ENCODE measurements at places on chromosomes 13 and 19.

DNA sequence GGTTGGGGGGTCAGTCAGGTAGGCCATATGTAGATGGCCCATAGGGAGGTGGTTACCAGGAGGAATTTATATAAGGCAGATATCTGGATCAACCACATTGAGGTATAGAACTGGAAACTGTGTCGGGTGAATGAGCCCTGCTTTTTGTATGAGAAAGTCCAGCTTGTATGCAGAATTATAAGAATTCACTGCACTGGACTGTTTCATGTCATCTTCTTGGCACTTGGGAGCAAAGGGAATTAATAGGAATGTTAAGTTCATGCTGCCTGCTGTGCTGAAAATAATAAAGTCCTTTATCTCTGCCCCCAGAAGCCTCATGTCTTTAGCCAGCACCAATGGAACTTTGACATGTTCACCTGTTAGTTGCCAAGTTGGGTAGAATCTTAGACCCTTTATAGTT lies 12.3 kb downstream of the BORA start:
- no peak for DNase-seq

GRCh38 chr19:23774524-23774971 lies 15.9 kb upstream of the ZNF681 start:
- DNase-seq: no peak

DNA sequence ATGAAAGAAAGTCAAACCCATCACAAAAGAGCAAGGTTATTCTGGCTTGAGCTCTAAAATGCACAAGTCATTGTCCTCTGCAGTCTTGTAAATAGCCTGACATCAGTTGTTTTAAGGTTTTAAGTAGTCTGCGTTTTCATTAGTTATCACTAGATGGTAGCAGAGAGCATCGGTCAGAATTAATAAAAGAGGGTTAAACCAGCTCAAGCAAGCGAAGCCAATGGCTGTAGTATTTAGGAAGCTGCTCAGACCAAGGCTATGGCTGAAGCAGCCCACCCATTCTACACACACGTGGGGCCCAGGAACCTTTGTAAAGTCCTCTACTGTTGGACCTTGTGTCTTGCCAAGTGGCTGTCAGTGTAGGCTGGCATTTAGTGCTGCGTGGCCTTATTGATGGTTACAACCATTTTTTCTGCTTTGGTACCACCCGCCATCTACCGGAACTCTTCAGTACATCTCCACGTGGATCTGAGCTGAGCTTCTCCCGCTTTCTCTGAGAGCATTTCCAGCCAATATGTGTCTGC lies 13.3 kb upstream of the ZNF57 start:
- DNase-seq: peak; percentile 66

GRCh38 chr13:27860743-27861142 lies 59.1 kb upstream of the PDX1 start:
- no peak for DNase-seq

GRCh38 chr13:98856983-98857382 lies 104.5 kb upstream of the SLC15A1 start:
- no peak for DNase-seq

DNA sequence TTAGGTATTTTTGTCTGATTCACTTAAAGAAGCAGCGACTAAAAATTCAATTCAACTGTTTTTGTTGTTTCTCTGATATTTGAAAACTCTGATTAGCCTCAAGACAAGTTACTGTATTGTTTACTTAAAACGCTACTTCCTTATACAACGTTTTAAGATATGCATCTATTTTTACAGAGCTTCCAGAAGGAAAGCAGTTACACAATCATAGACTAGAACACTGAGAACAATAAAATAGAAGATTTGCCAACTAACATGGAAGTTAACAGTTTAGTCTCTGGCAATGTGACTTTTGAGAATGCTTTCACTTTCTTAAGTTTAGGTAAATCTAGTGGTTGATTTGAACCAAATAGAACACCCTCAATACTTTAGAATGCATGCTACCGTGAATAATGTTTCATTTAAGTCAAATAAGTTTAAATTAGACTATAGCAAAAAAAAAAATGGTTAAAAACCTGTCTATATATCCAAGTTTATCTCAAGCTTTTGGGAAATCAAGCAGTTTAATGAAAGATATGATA lies 614.8 kb downstream of the DACH1 start:
- DNase-seq: no peak

- DNase-seq: no peak
Measured at GRCh38 chr13:37618554-37618953, 20.0 kb upstream of the POSTN start.

- DNase-seq: no peak
Measured at GRCh38 chr13:101332583-101332982, 83.7 kb downstream of the NALCN start.

- DNase-seq: no peak
Measured at GRCh38 chr19:54888239-54888638, 14.2 kb downstream of the FCAR start.

DNA sequence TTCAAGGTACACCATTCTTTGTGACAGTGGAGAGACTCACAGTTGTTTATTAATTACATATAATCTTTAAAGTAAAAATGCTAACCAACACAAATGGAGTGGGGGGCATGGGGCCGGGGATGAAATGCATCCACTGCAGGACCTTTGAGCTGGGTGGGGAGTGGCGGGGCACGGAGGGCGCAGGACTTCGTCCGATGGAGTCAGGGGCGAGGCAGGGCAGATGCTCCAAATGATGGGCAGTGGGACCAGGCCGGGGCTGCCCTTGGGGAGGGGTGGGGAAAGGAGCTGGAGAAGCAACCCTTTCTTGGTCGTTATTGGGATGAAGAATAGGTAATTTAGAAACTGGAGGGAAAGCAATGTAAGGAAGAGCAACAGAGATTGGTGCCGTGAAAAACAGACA lies 220.0 kb downstream of the TEX29 start:
- DNase-seq: no peak

DNA sequence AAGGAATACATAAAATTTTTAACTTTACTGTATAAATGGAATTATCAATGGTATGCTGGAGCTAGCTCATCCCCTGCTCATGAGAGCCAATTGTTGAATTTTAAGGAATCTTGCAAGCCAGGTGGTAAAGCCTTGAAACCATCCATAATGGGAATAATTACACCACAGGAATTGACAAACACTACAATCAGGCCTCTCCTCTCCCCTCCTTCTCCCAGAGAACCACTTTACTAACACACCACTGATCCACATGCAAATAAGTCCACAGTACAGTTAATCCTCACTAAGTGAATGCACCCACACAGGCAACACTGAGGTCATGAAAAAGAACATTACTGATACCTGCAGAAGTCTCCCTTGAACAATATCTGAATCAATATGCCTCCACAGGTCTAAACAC lies 140.5 kb downstream of the KLF12 start:
- no peak for DNase-seq

DNA sequence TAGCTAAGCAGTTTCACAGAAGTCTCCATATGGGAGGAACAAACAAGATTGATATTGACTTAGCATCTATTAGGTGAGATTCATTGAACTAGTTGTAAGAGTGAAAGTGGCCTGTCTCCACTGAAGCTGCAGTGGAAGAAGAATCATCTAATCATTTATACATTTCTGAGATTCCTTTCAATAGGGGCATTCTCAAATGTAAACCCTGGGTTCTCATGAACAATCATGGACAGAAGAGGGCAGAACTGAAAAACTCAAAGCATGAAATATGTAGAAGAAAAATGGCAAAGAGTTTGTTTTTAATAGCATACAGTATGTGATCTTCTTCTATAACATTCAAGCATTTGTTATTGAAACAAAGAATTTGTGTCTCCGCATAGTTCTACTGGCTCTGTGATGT lies 17.6 kb upstream of the POSTN start:
- DNase-seq: no peak

DNA sequence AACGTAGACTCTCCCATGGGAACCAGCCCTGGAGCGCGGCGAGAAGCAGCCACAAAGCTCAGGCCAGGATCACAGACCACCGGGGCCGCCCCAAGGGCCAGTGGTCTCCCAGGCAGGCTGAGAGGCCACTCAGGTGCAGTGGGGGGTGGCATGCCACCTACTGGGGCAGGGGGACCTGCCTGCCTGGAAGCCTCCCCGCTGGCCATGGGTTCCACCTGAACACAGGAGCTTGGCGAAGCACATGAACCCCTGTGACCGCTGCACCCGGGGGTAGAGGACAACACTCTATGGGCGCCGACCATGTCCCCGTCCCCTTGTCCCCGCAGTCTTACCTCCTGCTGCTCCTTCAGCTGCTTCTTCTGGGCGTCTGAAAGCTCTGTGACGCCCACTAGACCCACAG lies 6.8 kb upstream of the TM6SF2 start:
- no peak for DNase-seq

- DNase-seq: no peak
Measured at GRCh38 chr19:49770529-49770928, 3.7 kb downstream of the AP2A1 start.

GRCh38 chr13:42270160-42270856 lies 1.6 kb upstream of the AKAP11 start:
- no peak for DNase-seq

- DNase-seq: peak; percentile 44
Measured at GRCh38 chr13:39105110-39105509, 66.9 kb downstream of the NHLRC3 start.

GRCh38 chr19:46347985-46348384 lies 1.1 kb downstream of the PPP5C start:
- no peak for DNase-seq

DNA sequence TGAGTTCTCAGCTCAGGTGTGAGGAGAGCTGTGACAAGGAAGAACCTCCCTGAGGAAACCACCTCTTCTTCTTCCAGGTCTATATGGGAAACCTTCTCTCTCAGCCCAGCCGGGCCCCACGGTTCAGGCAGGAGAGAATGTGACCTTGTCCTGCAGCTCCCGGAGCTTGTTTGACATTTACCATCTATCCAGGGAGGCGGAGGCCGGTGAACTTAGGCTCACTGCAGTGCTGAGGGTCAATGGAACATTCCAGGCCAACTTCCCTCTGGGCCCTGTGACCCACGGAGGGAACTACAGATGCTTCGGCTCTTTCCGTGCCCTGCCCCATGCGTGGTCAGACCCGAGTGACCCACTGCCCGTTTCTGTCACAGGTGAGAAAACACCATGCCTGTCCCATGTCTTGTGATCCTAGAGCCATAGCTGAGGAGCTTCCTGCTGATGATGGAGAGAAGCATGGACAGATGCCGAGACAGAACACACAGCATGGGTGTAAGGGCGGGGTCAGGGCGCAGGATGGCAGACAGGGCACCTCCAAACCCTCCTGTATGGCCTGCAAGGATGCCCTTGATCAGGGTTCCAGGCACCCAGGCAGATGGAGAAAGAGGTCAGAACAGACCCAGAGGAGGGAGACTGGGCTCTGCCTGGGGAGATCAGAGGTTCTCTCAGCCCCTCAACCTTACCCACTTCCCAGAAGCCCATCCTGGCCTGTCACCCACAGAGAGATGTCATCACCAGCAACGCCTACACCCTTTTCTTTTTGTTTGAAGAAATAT lies 5.4 kb downstream of the KIR3DL3 start:
- DNase-seq: no peak

- DNase-seq: no peak
Measured at GRCh38 chr13:70415136-70415535, 306.9 kb upstream of the KLHL1 start.

GRCh38 chr13:93957371-93957770 lies 522.1 kb downstream of the DCT start:
- DNase-seq: no peak

DNA sequence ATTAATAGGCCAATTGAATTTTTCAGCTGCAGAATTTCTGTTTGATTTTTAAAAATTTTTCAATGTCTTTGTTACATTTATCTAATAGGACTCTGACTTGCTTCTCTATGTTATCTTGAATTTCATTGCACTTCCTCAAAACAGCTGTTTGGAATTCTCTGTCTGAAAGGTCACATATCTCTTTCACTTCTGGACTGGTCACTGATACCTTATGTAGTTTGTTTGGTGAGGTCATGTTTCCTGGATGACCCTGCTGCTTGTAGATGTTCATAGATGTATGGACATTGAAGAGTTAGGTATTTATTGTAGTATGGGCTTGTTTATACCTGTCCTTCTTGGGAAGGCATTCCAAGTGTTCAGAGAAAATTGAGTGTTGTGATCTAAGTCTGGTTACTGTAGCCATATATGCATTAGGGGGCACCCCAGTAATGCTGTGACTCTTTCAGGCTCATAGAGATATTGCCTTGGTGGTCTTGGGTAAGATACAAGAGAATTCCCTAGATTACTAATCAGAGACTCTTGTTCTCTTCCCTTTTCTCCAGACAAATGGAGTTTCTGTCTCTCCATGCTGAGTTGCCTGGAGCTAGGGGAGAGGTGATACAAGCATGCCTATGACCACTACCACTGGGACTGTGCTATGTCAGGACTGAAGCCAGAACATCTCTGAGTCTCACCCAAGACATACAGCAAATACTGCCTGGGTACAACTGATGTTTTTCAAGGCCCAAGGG lies 27.8 kb downstream of the RFC3 start:
- DNase-seq: no peak

DNA sequence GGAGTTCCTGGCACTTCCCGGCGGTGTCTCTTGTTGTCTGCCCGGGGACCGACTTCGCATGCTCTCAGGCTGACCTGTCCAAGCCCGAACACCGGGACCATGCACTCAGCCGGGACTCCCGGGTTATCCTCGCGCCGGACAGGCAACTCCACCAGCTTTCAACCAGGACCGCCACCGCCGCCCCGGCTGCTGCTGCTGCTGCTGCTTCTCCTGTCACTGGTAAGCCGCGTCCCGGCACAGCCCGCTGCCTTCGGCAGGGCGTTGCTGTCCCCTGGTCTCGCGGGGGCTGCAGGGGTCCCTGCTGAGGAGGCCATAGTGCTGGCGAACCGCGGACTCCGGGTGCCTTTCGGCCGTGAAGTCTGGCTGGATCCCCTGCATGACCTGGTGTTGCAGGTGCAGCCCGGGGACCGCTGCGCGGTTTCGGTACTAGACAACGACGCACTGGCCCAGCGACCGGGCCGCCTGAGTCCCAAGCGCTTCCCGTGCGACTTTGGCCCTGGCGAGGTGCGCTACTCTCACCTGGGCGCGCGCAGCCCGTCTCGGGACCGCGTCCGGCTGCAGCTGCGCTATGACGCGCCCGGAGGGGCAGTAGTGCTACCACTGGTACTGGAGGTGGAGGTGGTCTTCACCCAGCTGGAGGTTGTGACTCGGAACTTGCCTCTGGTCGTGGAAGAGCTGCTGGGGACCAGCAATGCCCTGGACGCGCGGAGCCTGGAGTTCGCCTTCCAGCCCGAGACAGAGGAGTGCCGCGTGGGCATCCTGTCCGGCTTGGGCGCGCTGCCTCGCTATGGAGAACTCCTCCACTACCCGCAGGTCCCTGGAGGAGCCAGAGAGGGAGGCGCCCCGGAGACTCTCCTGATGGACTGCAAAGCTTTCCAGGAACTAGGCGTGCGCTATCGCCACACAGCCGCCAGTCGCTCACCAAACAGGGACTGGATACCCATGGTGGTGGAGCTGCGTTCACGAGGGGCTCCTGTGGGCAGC lies 661 bp downstream of the FREM2 start:
- DNase-seq: no peak

DNA sequence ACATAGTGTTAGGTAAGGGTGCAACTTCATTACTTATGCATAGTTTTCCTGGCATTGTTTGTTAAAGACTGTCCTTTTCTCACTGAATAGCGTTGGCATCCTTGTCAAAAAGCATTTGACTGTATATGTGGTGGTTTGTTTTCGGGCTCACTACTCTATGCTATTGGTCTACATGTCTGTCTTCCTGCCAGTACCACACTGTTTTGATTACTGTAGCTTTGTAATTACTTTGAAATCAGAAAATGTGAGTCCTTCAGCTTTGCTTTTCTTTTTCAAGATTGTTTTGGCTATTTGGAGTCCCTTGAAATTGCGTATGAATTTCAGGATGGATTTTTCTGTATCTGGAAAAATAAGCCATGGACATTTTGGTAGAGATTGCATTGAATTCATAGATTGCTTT lies 56.0 kb downstream of the IFT88 start:
- no peak for DNase-seq

GRCh38 chr19:21022996-21023395 lies 2.5 kb downstream of the ZNF430 start:
- no peak for DNase-seq

All from NCI-H2081 treated with DMSO at 0.1 percent for 48 hours (cell line).